ENCODE measurements at places on chromosomes 13 and 19.

GRCh38 chr19:23071147-23071511 lies 45.7 kb upstream of the ZNF730 start:
- DNase-seq = peak; percentile 25

- DNase-seq = no peak
These were observed 11.1 kb upstream of the ATP12A start for GRCh38 chr13:24668955-24669582.

GRCh38 chr19:47663435-47663910 lies 49.7 kb upstream of the EHD2 start:
- peak; percentile 96 for DNase-seq

GRCh38 chr13:49220036-49220855 lies at the start of gene MLNR:
MLNR (plus strand) TSS chr13:49220338; CDS start chr13:49220338, 0 bp downstream.
- peak; percentile 40 for DNase-seq

DNA sequence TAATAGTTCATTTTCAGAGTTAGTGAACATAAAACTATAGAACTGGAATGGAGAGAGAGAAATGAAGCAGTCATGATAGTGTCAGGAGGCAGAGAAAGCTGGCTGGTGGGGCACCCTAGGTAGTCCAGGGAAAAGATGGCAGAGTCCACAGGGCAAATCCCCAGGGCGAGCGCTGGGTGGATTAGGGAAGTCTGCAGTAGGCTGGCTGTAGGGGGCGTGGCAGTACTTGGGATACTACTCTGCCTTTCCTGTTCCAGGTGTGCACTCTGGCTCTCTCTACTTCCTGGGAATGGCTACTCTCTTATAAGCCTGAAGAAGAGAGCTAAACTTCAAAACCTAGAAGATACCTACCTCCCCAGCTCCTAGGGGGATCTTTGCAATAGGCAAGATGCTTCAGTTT lies 232.9 kb upstream of the SLC10A2 start:
- DNase-seq = no peak

- DNase-seq = no peak
These were observed 992 bp upstream of the ADGRE1 start for GRCh38 chr19:6886277-6886897.

- DNase-seq = peak; percentile 98
These were observed 37.3 kb downstream of the NFIC start for GRCh38 chr19:3403489-3404323.

- DNase-seq = no peak
These were observed 15.2 kb upstream of the PPP1R12C start for GRCh38 chr19:55132453-55133129.

DNA sequence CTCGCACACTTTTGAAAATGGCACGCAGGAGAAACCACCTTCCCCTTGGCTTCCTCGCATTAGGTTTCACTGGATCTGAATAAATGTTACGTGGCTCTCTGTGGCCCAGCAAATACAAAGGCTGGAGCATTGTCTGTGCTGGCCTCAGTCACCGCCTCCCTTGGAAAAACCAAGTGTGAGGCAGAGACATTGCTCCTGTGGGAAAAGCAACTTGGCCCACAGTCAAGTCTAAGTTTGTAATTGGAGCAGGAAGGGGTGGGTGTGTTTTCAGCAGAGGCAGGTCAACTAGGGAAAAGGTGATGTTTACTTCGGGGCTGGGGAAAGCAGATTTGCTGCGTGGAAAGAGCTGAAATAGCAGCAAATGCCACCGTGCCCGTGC lies 101.6 kb downstream of the IRS2 start:
- DNase-seq = peak; percentile 11

GRCh38 chr19:2491130-2491801 lies 15.3 kb downstream of the GADD45B start:
- DNase-seq = peak; percentile 97

DNA sequence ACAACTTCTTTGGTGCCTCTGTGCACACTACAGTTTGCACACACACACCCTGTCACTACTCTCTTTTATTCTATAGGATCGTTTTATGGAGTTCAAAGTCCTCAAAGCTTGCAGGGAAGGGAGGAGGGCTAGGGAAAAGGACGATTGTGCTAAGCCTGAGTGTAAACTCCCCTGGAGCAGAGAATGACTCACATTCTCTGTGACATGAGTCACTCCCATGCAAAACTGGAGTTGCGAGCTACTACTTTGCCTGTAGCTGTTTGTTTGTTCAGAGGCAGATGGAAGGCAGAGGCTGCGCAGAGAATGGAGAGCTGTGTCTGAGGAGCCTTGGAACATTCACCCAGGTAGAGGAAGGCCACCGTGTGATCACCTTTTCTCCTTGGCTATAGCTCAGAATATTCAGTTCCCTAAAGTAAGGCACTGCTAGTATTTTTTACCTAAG lies 80.5 kb upstream of the MBNL2 start:
- DNase-seq = peak; percentile 84

GRCh38 chr19:6030214-6030507 lies 52.2 kb upstream of the RANBP3 start:
- peak; percentile 60 for DNase-seq

- no peak for DNase-seq
These were observed 88.4 kb upstream of the SOX1 start for GRCh38 chr13:111978546-111978945.

- DNase-seq = no peak
These were observed 43.8 kb downstream of the ZNRF4 start for GRCh38 chr19:5498830-5499550.

GRCh38 chr13:98938801-98939200 lies 39.1 kb downstream of the DOCK9 start:
- no peak for DNase-seq

GRCh38 chr19:43684326-43684725 lies 14.4 kb upstream of the PLAUR start:
- no peak for DNase-seq

GRCh38 chr13:107838588-107839161 lies 376.7 kb downstream of the LIG4 start:
- no peak for DNase-seq

DNA sequence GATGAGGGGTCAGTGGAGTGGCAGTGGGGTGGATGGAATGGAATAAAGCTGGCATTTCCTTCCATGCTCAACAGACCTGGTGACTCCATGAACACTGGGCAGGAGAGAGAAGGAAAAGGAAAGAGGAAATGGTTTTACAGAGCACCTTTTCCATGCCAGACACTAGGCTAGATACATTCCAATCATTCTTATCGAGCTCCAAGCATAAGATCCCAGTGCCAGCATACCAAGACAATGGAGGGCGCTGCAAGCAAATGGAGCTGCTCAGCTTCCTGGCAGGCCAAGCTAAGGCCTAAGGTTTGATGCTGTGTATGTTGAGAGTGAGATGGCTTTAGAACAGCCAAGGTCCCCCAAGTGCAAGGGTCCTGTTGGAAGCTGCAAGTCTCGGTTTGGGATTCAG lies 113.2 kb downstream of the HSPH1 start:
- peak; percentile 26 for DNase-seq

DNA sequence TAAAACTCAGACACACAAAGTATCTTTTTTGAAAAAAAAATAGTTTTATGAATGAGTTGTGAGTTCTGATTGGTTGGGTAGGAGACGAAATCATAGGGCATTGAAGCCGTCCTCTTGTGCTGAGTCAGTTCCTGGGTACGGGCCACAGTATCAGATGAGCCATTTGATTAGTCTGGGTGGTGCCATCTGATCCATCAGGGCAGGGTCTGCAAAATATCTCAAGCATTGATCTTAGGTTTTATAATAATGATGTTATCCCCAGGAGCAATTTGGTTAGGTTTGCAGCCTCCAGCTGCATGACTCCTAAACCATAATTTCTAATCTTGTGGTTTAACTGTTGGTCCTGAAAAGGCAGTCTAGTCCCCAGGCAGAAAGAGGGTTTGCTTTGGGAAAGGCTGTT lies 1310.6 kb downstream of the SLITRK1 start:
- no peak for DNase-seq

DNA sequence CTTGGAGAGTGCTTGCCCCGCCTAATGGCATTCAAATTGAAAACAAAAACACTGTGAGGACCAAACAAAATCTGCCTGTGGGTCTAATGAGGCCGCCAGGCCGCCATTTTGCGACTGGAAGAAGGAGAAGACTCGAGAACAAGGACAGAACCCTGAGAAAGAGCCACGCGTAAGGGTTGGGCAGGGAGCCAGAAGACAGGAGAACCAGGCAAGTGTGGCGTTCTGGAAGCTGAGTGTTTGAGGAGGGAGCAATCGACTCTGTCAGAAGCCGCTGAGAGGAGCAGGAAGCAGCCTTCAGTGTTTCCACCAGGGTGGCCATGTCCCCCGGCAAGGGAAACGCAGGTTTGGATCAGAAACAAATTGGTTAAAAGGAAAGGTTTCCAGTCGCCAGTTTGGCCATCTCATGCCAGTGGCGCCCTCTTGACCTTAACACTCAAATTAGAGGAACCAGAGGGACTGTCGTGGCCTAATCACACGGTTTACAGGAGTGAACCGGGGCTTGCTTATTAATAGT lies 10.2 kb upstream of the PTOV1 start:
- DNase-seq = no peak

DNA sequence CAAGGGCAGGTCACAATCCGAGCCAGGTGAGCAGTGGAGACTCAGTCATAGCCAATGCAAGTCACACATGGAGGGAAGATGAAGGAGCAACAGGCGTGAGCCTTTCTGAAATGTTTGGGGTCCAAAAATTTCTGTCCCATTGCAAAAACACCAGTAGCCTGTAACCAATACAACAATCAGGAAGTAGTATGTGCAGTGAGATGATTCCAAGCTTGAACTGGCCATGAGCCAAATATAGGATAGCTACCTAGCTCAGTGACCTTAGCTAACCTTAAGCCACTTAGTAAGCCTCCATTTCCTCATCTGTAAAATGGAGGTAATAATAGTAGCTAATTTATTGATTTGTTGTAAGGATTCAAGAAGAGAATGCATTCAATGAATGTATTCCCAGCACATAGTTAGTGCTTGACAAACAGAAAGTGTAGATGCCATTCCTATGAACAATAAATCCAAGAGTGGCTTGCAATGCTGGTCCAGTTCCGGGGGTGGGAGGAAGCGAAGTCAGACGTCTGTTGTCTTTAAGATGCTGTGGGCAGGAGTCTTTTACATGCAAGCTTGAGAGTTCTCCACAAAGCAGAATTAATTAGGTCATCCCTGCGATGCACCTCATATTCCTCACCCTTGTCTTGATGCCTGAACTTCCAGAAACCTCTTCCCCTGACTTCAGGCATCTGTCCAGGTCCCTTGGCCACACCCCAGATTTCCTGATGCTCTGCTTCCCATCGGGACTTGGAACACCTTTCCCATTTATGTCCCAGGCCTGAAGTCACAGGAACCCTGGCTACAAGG lies 195.7 kb upstream of the UBL3 start:
- peak; percentile 83 for DNase-seq

- DNase-seq = no peak
These were observed 1533.6 kb downstream of the UQCRFS1 start for GRCh38 chr19:27679399-27679798.

DNA sequence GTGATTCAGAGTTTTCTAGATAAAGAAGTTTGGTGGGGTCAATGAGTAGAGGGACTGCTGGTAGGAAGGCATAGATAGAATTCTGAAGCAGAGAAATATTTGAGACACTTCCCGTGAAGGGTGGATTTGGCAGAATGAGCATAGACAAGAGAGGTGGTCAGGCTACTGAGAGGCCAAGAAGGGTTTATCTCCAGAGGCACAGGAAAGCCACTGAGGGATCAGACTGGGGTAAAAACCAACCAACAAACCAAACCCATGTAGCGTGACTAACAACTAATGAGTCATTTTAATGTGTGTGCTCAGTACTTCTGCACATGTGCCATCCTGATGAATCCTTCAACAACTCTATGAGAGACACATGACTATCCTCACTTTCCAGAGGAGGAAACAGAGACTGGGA lies 60.0 kb upstream of the SERP2 start:
- DNase-seq = peak; percentile 83

- DNase-seq = peak; percentile 56
These were observed 58.3 kb upstream of the CLDN10 start for GRCh38 chr13:95494082-95494681.

- DNase-seq = no peak
These were observed 40.0 kb downstream of the TEX29 start for GRCh38 chr13:111360452-111360851.

GRCh38 chr19:5592531-5593342 lies 25.0 kb upstream of the TINCR start:
- DNase-seq = no peak

DNA sequence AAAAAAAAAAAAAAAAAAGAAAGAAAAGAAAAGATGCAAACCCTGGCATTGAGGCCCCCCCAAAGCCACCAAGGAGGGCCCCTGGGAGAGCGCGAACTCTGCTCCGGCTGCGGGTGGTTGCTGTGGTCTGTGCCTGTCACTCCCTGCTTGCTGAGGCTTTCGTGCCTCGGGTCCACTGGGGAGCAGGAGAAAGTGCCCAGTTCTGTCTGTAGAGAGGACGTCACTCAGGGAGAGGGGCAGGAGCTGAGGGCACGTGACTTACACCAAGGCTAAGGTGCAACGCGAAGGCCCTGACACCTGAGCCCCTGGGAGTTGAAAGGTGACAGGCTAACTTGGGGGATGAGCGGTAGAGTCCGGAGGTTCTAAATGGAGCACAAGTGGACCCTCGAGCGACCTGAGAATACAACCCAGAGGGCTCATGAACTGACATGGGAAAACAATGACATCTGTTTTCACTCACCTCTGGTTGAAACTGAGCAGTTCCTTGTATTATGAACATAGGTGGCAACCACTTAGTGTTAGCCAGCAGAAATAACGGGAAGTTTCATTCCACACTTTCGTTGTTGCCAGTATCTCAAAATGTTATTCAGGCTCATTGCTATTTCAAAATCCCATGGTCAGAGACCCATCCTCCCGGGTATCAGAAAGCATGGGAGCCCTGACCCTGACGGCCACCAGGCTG lies 69.2 kb upstream of the TM9SF2 start:
- DNase-seq = no peak

DNA sequence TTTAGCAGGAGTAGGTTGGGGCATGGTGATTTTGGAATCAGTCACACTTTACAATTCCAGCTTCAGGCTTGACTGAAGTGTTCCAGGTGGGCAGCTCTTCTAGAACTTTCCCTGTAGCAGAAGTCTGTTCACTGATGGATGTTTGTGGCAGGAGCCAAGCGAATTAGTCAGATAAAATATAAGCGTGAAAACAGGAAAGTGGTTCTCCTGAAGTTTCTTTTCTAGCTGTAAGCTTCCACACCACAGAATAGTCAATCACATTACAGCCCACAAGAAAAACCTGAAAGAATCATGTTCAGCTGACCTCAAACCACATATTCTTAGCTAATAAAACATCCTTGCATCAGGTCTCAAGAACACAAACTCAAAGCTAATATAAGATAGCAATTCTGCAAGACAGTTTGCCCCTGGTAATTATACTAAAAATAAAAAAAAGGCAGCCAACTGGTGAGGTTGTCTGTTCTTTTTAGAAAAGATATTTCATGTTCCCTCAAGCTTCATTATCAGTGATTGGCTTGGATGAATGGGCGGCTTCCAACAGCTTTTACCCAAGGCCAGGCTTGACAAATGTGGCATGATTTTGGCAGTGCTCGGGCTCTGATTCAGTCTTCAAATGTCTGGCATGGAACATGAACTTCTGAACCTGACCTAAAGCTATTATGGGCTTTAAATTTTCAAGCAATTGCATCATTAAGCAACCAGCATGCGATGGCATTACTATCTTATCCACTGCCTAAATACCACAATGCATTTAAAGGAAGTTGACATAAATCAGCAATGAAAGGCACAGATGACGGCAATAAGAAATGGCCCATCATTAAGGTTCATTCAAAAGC lies 136.8 kb downstream of the DCLK1 start:
- peak; percentile 95 for DNase-seq

- peak; percentile 38 for DNase-seq
These were observed 297.1 kb downstream of the COG6 start for GRCh38 chr13:39952249-39953233.

Measured in fibroblast of skin of scalp (primary cell).